ENCODE measurements at places on chromosomes 7 and 10.

GRCh38 chr7:66950763-66951162 is 29.7 kb downstream of the TMEM248 start:
- no peak for DNase-seq

- DNase-seq = no peak
These were observed 26.9 kb downstream of the NOD1 start for GRCh38 chr7:30451539-30452279.

DNA sequence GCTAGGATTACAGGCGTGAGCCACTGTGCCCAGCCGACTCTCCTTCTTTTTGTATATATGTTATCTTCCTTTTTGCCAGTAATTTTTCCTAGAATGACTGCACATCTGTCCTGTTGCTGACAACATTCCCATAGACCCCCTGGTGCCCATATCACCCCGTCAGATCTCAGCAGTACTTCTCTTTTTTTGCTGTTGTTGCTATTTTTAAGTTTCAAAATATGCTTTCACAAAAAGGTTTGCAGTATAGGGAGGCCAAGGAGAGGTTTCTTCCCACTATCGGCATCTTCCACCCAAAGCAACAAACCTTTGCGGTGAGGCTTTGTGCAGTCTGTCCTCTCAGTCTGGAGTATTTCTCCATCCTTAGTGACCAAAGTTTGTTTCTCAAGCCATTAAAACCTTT is 23.1 kb downstream of the PIK3CG start:
- no peak for DNase-seq

DNA sequence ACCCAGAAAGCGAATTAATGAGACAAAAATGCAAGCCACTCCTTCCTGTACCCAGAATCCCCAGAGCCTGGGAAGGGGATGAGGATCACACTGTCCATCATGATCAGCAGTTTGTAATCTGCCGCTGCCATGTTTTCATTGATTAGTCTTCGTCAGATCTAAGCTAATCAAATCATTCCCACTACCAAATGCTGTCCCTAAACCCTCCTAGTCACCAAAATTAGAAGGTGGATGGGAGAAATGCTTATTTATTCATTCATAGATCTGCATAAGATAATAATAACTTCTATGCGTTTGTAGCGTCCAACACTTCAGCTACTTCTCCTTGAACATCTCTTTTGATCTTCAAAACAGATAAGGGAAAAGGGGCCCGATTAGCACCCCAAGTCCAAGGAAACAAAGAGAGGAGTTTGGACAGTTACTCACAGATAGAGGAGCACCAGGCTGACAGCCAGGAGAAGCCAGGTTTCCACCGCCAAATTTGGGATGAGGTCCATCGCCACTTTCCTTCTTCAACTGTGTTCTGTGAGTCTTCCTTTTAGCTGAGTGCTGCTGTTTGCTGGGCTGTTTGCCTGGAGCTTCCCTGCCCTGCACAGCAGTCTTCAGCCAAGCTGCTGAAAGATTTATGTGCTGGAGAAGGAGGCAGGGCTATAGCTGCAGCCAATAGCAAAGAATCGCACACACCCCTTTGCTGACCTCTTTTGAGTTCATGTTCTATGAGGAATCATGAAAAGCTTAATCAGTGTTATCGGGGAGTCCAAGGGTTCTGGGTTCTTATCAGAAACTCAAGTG is at the start of gene CYP3A5:
Gene CYP3A5, minus strand, starts transcription at position 597 of the 792 bp plus-strand sequence. Its CDS starts 100 bp downstream, at position 497.
- DNase-seq = no peak

- DNase-seq = no peak
These were observed 83.3 kb downstream of the VWDE start for GRCh38 chr7:12320241-12320986.

DNA sequence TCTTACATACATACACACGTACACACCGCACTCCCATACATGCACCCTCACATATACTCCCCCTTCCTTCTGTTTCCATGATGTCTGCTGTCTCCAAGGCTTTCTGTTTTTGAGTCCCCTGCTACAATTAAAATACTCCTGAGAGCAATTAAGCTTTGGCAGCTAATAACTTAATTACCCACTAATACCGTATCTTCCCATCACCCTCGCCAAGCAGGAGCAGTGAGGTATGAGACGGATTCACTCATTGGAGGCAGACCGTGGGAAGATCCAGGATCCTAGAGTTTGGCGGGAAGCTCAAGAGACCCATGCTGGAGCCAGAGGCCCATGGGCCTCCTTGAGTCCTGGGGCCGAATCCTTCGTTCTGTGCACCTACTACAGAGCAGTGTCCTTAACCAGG is 1.7 kb upstream of the CALN1 start:
- DNase-seq = no peak

DNA sequence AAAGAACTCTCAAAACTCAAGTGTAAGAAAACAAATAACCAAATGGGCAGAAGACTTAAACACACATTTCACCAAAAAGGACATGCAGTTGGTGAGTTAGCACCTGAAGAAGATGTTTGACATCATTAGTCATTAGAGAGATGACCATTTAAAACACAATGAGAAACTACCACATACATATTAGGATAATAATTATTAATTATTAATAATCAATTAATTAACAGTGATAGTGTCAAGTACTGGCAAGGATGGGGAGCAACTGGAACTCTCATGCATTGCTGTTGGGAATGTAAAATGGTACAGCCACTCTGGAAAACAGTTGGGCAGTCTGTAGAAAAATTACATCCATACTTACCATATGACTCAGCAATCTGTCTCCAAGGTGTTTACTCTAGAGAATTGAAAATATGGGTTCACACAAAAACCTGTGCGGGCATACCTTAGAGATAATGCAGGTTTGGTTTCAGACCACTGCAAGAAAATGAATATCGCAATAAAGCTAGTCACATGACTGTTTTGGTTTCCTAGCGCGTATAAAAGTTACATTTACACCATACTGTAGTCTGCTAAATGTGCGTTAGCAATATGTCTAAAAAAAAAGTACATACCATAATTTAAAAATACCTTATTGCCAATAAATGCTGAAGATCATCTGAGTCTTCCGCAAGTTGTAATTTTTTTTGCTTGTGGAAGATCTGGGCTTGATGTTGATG is 30.3 kb downstream of the ARID5B start:
- DNase-seq = no peak

DNA sequence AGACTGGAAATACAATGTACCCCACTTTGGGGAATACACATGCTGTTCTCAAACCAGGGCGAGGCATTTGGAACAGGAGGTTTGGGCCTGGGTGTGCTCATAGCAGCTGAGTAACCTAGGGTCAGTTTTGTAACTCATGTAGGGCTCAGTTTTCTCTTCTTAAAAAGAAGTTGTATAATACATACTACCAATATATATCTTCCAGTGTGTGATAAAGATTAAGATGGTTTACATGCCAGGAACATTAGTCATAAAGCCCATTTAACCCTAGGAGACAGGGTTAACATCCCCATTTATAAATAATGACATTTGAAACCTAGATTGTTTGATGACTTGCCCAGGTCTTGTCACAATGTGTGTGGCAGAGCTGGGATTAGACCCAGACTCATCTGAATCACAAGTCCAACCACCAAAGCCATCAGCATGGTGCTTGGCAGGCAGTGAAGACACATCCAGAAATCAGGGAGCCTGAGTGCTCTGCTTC is 6.0 kb downstream of the AKR1B10 start:
- DNase-seq = no peak

- no peak for DNase-seq
These were observed 4.2 kb upstream of the FAM20C start for GRCh38 chr7:188174-188573.

Measured in osteocyte (in vitro differentiated cells).